ENCODE measurements at places on chromosomes 6 and 20.

DNA sequence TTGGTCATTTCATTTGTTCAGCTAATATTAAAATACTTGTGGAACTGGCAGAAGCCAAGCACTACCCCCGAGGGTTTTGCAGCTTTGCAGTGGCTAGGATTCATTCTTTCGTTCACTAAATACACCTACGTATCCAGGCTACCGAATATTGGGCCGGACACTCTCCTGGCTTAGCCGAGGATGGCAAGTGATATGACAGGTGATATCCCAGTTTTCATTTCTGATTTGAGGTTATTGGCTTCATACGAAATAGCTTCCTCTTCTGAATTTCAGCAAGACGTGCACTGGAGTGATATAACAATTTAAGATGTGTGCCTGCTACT is 536 bp upstream of the MTFR2 start:
- DNase-seq, result no peak

DNA sequence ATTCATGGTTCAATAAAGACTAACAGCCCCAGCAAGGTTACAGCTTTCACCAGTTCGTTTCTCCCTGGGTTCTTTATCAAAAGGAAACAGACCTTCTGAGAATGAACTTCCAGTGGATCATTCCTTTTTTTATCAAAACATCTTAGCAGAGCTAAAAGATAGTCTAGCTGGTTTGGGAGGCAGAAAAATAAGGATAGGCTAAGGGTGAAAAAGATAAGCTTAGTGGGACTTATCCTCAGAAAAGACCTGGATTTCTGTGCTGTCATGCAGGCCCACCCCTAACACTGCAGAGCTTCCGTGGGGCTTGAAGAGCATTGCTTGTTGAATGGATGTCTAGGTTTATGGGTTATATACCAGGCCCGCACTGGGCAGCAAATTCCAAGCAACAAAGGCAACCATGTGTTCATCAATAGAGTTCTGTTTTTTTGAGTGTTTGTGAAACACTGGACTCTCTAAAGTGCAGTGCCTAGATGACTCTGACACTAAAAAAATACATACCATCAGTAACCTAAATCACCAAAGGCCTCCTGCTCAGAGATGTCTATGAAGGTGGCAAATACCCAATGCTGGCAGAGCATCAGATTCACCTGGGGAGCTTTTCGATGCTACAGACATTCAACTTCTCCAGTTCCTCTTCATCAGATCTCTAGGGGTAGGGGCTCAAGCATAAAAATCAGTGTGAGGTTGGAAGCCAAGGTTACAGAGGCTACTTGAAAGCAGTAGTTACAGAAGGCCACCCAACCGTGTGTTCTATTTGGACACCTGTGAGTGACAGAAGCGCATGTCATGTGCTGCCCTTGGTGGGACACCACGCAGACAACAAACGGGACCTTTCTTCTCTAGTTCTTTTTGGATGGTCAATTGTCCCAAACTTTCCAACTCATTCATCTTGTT is 53.0 kb downstream of the TNFAIP3 start:
- DNase-seq, result no peak

DNA sequence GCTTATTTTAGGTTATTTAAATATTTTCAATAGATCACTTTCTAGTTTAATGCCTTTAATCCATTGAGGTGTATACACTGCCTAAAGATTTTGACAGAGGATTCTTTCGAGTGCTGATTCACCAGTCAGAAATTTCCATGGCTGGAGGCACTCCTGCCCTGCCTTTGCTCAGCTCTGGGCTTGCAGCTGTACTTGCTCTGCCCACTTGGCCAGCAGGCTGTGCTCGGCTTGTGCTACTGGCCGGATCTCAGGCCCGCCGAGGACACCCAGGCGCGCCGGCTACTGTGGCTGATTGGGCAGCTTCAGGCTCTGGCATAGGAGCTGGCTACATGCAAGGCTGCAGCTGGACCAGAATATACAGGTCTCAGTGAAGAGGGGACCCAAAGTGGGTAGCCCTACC is 675.1 kb upstream of the MMS22L start:
- DNase-seq, result peak; percentile 36

DNA sequence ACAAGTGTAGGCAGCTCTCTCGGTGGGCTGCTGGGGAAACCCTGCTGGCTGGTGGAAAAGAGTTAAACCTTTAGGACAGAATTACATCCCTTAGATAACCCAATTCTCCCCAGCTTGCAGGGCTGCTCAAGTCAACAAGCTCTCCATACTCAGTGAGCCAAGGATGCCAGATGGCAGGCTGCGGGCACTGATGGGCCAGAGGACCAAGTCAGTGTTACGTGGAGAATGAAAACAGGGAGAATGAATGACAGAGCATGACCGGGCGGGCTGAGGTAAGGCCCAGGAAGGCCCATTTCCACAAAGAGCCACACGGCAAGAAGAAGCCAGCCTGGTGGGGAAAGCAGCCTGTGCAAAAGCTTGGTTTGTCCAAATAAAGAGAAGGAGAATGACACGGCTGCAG is 58.7 kb upstream of the CD93 start:
- no peak for DNase-seq

DNA sequence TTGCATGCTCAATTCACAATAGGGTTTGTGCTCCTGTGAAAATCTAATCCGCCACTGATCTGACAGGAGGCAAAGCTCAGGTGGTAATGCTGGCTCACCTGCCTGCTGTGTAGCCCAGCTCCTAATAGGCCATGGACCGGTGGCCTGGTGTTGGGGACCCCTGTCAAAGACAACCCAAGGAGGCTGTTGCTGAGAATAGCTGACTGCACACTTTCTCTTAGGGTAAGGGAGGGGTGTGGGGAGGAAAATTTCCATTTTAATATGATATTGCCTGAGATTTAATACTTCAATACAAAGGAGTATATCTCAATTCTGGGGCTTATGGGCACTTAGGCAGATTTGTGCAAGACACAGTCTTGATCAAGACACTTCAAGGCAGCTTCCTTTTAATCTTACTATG is 105.8 kb downstream of the ALDH8A1 start:
- no peak for DNase-seq
